EL (cell line): ENCODE measurements at places on chromosomes 6 and 20.

GRCh38 chr6:106083618-106084017 lies 2.5 kb upstream of the PRDM1 start:
- DNase-seq = no peak

GRCh38 chr20:635028-635892 lies 17.7 kb downstream of the SRXN1 start:
- no peak for DNase-seq

GRCh38 chr6:3299221-3299620 lies 40.5 kb downstream of the PSMG4 start:
- no peak for DNase-seq

DNA sequence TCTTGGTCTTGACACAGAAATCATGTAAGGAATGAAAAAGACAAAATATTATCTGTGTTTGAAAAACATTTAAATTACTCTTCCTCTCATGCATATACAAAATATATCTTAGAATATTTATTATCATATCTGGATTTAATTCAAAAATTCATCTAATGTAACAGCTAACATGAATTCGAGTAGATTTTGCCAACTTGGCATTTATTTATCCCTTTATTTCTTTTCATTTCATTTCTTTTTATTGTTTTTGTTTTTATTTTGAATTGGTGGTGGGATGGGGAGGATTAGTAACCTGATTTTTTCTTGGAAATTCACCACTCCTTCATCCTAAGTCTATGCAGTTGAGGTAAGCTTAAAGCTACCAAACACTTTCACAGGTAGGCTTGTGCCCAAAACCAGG lies 508.7 kb downstream of the EPHA7 start:
- no peak for DNase-seq

DNA sequence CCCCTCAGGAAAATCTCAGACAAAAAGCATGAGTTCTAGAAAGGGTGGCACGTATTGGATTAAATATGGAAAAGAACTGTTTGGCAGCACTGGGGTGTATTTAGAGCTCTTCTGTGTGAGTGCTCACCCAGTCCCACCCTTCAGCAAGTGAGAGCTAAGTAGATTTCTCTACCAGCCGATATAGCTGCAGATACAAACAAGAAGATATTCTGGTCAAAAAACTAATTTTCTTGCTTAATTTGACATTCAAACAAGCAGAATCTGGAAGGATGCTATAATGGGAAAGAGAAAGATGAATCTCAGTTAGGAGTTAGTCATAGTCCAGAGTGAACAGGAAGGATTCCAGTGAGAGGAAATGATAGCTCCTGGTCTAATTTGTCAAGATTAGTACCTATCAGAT lies 232.1 kb downstream of the TMEM242 start:
- DNase-seq = no peak

GRCh38 chr6:36623547-36624459 lies 29.6 kb downstream of the SRSF3 start:
- DNase-seq = peak; percentile 80

GRCh38 chr6:760982-761955 lies 68.3 kb upstream of the EXOC2 start:
- DNase-seq = peak; percentile 46

DNA sequence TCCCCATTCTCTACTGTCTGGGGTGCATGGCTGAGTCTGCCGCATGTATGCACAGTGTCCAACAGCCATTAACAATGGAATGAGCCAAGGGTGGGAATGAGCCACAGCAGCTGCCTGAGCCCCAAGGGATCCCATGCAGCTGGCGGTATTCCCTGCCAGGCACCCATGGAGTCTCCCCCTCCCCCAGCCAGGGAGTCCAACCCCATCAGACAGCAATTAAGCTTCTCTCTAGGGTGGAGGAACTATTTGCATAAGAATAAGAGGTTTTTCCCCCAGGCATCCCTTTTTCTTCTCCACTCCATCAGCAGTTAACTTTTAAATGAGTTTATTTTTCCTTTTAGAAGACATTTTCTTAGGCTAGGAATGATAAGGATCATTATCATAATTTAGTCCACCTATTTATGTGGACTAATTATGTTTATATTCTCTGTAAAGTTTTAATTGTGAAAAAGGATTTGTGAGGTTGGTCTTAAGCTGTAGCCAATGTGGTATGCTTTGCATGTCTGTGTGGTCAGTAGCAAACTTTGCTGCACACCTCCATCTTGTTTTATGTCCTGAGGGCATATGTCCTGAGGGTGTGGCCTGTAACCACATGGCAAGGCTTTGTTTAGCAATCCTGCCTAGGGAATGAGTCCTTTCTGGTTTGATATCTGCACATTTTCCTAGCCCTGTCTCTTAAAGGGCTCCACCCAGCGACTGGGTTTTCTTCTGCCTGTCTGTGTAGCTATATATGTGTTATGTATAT lies 158.9 kb upstream of the OLIG3 start:
- no peak for DNase-seq

DNA sequence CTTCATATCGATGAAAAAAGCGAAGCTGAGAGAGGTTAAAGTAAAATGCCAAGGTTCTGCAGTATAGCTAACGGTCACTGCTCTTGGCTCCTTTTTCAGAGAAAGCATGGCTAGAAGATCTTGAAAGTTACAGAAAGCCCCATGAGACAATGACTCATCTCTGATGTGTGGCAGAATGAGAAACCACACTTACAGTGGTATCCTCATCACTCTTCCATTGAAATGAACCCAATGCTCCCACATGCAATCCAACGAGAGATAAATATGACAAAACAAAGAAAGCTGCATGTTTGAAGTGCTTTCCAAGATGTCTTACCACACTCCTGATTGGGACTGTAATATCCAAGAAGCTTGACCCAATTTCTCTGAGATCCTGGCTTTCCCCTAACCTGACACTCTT lies 694.9 kb downstream of the PRKN start:
- no peak for DNase-seq

GRCh38 chr20:34794006-34794585 lies 31.4 kb downstream of the NCOA6 start:
- no peak for DNase-seq

- DNase-seq = no peak
These were observed 21.0 kb upstream of the NOL4L start for GRCh38 chr20:32606107-32606506.

DNA sequence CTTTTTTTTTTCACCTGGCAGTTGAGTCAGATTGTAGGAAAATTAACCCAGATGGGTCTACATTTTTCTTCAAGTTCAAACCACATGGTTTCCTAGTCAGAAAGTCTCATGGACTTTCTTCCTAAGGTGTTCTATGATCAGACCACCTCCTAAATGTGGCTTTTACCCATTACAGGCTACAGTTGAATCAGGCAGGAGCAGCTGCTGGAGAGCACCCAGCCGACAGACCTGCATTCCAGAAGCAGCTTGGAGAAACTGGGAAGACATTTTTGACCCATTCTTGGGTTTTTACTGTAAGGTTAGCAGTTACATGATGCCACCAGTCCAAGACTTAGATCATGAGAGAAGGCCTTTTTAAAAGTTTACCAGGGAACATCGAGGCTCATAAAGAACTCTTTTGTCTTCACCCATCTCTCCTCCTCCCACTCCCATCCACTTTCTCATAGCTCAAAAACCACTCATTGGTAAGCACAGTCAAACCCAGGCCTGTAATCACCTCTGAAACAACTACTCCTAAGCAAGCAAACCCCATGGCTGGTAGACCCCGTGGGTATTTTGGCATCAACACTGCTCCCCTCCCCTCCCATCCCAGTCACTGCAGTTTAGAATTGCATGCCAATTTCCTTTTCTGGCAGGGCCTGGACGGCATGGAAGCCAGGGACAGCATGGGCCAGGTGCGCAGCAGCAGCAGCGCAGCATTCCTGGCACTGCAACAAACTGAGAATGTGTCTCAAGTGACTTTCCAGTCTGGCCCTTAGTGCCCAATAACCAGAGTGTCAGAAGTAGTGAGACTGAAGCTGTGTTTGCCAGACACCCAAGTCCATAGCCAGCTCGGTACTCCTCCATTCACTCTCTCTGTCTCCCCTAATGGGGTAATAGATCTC lies 113.7 kb downstream of the CLIC5 start:
- DNase-seq = no peak

DNA sequence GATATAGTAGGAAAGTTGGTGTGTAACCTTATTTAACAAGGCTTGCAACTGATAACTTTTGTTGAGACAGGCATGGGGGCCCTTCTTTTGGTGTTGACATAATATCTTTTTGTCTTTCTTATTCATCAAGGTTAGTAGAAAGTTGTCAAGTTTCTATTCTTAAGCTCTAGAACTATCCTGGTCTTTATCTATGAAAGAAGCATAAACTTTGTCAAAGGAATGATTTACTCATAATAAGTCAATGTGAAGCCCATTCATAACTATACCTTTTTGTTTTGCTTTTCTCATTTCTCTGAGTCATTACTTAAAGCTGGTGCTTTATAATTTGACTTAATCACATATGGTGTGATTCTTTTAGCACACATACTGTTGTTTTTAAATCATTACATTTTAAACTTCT lies 312.4 kb downstream of the UTRN start:
- no peak for DNase-seq

DNA sequence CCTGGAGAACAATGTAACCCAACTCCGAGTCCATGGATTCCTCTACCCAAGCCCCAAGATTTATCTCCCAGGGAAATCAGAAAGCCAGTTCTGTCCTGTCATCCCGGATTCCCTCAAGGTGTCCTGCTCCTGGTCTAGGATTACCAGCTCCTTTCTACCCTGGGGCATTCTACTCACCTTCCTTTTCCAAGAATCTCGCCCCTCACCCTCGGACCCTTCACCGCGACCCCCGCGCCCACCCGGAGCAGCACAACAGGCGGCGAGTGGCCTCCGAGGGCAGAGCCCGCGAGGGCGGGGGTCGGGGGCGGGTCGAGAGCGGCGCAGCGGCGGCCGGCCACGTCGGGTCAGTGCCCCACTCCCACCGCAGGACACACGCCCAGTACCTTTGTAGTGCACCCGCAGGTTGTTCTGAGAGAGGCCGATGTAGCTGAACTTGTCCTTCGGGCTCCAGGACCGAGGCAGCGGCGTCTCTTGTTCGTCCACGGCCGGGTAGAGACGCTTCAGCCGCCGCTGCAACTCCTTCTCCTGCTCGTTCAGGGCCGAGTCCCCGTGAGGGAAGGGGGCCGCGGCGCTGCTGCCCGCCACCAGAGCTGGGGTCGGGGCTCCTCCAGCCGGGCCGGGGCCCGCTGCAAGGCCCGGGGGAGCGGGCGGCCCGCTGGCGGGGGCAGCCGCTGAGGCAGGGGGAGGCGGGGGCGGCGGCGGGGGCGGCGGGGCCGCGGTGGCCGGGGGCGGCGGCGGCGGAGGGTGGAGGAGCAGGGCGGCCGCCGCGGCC lies 897 bp downstream of the RANBP9 start:
- peak; percentile 31 for DNase-seq

DNA sequence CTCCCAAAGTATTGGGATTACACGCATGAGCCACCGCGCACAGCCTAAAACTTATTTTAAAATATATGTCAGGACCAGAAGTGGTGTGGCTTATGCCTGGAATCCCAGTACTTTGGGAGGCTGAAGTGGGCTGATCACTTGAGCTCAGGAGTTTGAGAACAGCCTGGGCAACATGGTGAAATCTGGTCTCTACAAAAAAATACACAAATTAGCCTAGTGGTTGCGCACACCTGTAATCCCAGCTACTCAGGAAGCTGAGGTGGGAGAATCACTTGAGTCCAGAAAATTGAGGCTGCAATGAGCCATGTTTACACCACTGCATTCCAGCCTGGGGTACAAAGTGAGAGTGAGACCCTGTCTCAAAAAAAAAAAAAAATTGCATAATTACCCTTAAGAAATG lies 13.7 kb downstream of the PXT1 start:
- DNase-seq = no peak

GRCh38 chr6:157961832-157962575 lies 19.7 kb upstream of the SYNJ2 start:
- no peak for DNase-seq

DNA sequence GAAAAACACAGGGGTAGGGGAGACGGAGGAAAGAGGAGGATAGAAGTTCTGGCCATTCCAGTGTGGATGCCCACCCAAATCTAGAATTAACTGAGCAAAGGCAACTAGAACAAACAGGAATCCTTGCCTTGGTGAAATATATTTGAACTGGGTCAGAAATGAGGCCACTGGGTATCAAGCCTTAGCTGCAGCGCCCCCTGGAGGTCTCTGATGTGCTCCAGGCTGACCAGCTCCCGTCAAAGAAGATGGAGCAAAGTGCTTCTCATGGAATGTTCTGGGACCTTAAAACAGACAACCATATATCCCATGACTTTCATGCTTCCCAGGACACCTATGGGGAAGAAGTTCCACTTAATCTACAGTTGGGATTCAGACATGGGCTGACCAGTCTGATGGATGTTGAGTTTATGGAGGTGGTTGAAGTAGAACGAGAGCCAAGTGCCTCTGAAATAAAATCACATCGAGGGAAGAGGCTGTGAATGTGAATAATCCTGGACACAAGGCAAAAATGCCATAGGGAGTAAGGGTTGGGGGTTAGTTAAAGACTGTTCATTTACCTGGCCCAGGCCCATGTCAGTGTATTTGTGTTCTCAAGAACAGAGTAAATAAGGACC lies 50.4 kb downstream of the HLA-DPB1 start:
- DNase-seq = peak; percentile 48

- DNase-seq = peak; percentile 61
These were observed 54.4 kb downstream of the GNAS start for GRCh38 chr20:58906894-58907293.

DNA sequence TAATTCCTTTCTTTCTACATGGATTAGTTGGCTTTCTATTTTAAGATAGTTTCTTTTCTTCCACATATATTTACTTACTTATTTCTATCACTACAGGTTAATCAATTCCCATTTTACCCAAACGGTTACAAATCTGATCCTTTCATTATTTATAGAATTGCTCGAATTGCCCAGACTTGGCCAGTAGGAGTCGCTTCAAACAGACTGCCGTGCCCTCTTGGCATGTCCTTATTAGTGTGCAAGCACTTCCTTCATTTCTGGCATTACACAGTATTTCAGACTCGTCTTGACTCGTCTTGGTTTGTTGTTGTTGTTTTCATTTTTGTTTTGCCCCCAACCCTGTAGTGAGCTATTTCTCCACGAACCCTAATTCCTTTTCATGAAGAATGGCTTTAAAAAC lies 74.6 kb downstream of the SAMD3 start:
- no peak for DNase-seq

DNA sequence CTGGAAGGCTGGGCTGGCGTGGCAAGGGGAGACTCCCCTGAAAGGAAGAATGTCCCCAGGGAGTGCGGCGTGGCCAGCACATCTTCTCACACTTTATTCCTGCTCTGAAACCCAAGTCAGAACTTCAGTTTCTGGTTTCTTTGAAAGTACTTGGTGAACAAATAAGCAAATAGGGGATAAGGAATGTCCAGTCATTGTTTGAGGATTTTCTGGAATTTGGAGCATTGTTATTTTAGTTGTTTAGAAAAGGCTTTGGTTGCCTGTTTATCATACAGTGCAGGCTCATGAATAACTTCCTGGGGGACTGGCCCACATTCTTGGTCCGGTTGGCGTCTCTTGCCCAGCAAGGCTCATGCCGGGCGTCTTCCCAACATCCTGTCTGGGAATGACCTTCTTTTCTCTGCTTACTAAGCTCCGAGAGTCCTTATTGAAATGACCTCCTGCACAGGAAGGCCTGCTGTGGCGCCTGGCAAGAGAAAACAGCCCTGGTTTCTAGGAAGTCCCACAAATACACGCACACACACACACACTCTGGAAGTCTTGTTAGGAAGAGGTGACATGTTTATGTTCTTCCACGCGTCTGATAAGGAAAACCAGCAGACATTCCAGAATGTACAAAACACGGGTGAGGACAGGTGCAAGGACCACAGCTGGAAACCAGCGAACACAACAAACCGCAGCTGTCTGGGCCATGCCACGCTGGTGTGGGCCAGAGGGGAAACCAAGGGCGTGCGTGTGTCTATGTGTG lies 71.9 kb downstream of the TMEM170B start:
- DNase-seq = peak; percentile 98

GRCh38 chr6:3073382-3073781 lies 5.1 kb downstream of the RIPK1 start:
- no peak for DNase-seq

- DNase-seq = no peak
These were observed 295.9 kb downstream of the ADGB start for GRCh38 chr6:146894624-146895023.
